ENCODE measurements at places on chromosomes 2 and 18.
A peak's percentile ranks its signal among the peaks of the same experiment; 100 is the strongest.

DNA sequence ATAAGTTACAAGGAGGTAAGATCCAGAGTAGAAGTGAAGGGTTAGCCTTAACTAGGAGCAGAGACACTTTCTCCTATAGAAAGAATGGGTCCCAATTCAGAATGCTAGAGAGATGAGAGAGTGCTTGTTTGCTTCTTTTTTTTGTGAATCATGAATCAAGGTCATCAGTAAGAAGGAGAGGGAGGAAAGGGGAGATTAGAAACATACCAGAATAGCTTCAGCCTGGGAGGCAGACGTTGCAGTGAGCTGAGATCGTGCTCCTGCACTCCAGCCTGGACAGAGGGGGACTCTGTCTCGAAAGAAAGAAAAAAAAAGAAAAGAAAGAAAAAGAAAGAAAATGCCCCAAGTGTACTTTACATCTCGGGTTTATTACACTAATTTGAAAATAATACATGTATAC is 55.8 kb upstream of the SLC35F5 start:
- DNase-seq, result no peak

GRCh38 chr18:9413576-9413975 is 61.7 kb upstream of the RALBP1 start:
- no peak for DNase-seq

- no peak for DNase-seq
These were observed 314.2 kb downstream of the PID1 start for GRCh38 chr2:228956701-228957474.

GRCh38 chr18:62952807-62953206 is 237.5 kb downstream of the PHLPP1 start:
- no peak for DNase-seq

DNA sequence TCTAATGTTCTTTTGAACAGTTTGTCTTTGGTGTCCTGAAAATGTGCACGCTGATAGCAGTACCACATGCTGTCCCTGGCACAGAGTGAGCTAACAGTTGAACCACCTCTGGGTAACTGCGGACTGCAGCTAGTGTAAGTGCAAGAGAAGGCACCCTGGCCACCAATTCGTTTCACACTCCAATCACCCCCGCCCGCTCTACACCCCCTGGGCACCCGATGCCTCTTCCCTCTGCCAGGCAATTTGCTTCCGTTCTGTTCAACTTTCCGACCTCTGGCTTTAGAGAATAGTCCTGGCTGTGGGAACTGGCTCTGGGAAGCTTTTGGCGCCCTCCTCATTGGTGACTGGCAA is 1.4 kb downstream of the DOCK10 start:
- DNase-seq, result peak; percentile 52

GRCh38 chr2:181985632-181986205 is at the start of gene PPP1R1C:
Gene PPP1R1C, plus strand, starts transcription at chr2:181985853. Its CDS starts 258 bp downstream, at chr2:181986111.
- DNase-seq, result peak; percentile 10

DNA sequence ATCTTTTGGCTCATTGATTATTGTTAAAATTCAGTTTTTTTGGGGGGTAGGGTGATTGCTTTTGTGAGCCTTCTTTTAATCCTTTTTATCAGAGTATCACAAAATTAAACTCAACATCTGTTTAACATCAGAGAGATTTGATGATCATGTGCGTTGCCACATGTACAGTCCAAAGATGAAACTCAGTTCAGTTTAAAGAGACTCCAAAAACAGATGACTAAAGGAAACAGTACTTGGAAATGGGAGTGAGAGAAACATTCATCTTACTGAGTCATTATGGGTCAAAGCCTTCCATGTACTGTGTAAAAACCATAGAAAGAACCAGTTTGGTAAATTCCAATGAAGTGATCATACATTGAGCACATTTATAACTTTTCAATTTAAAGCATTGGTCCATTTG is 53.0 kb downstream of the LYPD6 start:
- DNase-seq, result no peak

- peak; percentile 5 for DNase-seq
These were observed 566.0 kb downstream of the STK39 start for GRCh38 chr2:167681234-167682015.

- DNase-seq, result no peak
These were observed 50.5 kb downstream of the GAREM1 start for GRCh38 chr18:32420084-32420750.

- no peak for DNase-seq
These were observed 123.4 kb downstream of the DOCK10 start for GRCh38 chr2:224918626-224919471.

GRCh38 chr18:52723550-52723970 is 383.6 kb downstream of the DCC start:
- no peak for DNase-seq

- DNase-seq, result no peak
These were observed 4.8 kb upstream of the KCNG2 start for GRCh38 chr18:79792988-79793355.

- DNase-seq, result no peak
These were observed 151.9 kb upstream of the PELI1 start for GRCh38 chr2:64296140-64296480.

GRCh38 chr2:240839152-240840143 is 19.4 kb upstream of the KIF1A start:
- no peak for DNase-seq

DNA sequence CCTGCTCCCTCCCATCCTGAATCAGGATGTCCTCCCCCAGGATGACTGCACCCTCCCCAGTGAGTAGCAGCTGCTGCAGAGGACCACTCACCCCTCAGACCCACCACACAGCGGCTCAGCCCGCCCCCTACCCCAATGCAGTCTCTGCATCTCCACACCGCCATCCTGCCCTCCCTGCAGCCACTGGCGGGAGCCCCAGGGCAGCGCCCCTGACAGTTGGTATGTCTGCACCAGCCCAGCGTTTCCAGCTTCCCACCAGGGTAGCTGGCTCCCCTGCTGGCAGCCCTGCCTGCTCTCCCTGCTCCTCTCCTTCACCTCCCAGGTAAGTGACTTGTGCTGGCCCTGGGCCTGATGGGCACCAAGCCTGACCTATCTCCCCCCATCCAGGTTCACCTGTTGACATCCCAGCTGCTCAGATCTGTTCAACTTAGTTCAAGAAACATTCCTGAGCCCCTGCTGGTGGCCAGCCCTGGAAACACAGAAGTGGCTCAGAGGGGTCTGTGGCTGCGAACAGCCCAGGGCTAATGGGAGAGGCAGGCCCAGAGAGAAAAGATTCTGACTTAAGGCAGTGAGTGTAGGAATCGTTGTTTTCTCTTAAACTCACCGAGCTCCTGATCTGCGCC is 117.7 kb upstream of the RAB6C start:
- no peak for DNase-seq

DNA sequence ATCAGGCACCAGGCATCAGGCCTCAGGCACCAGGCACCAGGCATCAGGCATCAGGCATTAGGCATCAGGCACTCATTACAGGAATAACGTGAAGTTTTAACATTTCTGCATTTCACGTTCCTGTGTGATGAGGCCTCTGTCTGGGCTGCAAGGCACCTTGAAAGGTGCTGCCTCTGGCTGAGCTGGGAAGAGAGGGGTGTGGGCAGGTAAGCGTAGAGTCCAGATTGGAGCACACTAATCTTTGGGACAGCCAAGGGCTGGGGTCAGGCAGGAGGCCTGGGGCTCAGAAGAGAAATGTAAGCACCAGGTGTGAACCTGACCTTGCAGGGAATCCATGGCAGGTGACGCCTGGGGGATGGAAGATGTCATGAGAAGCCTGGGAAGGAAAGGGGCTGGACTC is 25.3 kb upstream of the SNTG2 start:
- DNase-seq, result no peak

DNA sequence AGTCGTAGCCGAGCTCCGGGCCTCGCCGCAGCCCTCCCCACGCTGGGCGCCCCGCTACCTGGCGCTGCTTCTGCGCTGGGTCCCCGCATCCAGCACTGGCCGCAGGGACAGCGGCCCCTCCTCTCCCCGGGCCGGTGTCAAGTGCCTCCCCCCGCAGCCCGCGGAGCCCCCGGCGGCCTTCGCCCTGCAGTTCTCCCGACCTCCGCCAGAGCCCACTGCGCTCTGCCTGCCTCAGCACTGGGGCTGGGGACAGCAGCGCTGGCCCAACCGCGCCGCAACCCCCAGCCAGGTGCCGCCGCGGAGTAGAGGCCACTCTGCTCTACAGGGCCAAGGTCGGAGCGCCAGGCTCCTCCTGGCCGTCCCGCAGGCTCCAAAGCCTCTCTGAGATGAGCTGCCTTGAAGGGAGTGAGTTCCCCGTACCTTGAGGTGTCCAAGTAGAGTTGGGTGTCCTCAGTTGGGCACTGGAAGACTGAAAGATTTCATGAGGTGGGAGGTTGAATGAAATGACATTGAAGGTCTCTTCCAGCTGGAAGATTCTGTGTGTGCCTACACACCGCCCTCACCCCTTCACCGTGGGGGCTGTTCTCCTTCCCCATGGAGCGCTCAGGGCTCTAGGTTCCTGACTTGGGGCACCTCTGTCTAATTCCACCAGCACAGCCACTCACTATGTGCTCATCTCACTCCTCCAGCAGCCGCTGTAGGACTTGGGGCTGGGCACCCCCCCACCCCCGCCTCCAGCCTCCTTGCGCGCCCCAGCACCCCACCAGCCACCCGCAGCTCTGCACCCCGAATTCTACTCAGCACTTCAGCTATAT is 854 bp upstream of the DNMT3A start:
- DNase-seq, result peak; percentile 59

- DNase-seq, result no peak
These were observed 1.1 kb downstream of the GLI2 start for GRCh38 chr2:120736624-120737339.

DNA sequence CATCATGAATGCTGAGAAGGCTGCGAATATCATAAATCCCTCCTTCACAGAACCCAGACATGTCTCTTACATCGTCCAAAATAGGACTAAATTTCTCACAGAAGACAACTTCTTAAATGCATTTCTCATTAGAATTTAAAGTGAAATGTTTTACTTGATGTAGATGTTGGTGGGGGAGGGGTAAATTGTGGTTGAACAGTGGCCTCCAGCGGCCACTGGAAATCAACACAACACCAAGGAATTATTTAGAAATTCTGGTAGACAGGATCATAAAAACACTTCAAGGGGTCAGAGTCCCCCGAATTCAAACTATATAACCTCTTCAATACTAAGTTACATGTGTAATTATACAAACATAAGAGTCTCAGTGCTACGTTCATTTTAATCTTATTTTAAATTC is 135.9 kb downstream of the ABCA12 start:
- DNase-seq, result peak; percentile 1

- DNase-seq, result no peak
These were observed 122.1 kb downstream of the RPIA start for GRCh38 chr2:88813612-88814011.

GRCh38 chr2:207565736-207566500 is 36.2 kb downstream of the CREB1 start:
- DNase-seq, result no peak

DNA sequence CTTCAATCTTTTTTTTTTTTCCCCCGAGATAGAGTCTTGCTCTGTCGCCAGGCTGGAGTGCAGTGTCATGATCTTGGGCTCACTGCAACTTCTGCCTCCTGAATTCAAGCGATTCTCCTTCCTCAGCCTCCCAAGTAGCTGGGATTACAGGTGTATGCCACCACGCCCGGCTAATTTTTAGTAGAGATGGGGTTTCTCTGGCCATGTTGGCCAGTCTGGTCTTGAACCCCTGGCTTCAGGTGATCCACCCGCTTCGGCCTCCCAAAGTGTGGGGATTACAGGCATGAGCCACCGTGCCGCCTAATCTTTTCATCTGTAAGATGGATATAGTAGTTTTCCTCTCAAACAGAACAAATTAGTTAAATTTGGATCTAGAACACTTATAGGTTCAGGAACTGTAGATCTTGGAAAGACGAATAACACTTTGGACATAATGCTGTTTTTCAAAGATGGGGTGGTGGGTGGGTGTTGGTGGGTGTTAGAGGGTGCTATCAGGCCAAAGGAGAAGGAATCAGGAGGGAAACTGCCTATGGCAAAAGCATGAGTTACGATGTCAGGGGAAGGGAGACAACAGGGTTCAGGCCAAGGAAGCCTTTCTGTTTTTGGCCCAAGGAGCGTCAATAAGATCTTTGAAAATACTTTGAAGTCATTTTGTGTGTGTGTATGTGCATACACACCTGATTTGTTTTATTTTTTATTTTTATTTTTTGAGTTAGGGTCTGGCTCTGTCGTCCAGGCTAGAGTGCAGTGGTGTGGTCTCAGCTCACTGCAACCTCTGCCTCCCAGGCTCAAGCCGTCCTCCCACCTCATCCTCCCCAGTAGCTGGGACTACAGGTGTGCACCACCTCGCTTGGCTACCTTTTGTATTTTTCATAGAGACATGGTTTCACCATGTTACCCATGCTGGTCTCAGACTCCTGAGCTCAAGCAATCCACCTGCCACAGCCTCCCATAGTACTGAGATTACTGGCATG is 6.8 kb downstream of the RPL37A start:
- no peak for DNase-seq

GRCh38 chr2:143140864-143141661 is 11.8 kb downstream of the ARHGAP15 start:
- no peak for DNase-seq

DNA sequence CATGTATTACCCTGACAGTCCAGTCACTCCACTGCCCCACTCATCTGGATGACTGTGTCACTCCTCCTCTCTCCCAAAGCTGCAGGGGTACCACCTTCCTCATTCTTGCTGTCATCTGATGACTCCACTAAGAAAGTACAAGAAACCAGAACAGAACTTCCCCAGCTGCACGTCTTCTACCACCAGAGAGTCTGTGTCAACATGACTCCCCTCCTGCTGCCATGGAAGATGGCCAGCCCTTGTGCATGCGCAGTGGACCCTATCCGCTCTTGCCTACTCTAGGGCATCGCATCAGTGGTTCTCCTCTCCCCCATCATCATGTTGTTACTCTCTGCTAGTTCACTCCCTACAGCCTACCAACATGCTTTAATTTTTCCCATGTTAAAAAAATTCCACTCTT is 14.5 kb upstream of the ST8SIA3 start:
- DNase-seq, result no peak

DNA sequence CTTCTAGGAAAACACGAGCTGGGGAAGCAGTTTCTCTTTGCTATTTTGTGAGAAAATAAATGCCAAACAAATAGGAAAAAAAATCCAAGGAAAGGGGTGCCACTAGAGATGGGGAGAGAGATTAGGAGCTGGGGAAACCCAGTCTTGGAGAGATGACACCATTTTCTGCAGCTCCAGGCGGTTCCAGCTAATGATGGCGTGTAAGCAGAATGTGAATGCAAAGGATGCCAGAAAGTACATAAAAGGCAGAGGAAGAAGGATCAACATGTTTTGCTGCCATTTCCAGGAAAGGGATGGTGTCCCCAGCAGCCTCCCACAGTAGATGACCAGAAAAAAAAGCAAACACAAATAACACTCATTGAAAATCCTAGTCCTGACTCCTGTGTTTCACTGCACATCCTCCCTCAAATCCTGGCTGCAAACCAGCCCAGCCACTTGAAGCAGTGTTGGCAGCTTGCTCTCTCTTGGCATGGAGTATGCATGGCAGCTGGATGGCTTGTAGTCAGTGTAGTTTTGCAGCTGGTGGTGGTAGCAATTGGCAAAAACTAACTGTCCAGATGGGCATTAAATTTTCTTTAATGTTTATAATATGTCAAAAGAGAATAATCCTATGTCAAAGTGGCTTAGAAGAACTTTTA is 93.6 kb downstream of the FTCDNL1 start:
- DNase-seq, result peak; percentile 66

- no peak for DNase-seq
These were observed 309.5 kb downstream of the NDUFA10 start for GRCh38 chr2:239715606-239716005.
